ENCODE measurements at places on chromosomes 2 and 18.

DNA sequence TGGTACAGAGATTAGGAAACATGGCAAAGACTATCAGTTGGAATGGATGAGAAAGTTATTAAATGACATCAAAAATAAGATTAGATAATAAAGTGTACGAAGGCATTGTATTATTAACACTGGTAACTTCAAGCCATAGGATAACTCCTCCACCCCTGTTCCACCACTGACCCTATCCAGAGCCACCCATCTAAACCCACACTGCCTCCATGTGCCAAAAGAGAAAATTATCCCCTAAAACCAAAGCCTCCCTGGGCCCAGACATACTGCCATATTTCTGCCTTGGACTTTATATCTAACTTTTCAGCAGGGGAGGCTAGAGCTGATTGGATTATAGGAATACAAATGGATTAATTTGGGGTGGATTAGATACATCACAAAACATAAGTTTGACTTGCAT lies 443.7 kb downstream of the BCL11A start:
- no peak for DNase-seq

DNA sequence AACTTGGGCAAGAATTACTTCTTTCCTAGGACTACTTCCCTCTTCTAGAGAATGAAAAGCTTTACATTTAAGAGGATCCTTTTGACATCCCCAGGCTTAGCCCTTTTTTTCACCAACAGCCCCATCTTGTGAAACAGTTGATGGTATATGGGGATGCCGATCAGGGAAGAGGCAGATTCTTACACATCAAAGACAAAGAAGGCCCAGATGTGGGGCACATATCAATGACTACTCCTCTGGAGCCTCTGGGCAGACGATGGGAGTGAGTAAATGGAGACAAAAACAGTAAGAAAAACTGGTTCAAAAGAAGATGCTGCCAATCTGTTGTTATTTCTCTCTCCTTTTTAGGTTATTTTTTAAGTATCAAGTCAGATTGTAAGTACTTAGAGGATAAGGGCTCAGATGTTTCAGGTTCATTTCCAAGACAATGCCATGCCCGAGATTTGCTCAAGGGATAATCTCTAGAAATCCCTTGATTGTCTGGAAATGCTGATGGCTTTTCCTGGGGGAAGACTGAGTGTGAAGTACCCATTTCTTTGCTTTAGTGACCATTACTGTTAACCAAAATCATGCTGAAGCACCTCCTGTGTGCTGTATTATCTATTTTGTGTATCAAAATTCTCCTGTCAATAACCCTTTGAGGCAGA lies 117.5 kb downstream of the EPHA4 start:
- DNase-seq: no peak

- DNase-seq: no peak
Observed at GRCh38 chr18:2274613-2275012, 296.7 kb downstream of the METTL4 start.

DNA sequence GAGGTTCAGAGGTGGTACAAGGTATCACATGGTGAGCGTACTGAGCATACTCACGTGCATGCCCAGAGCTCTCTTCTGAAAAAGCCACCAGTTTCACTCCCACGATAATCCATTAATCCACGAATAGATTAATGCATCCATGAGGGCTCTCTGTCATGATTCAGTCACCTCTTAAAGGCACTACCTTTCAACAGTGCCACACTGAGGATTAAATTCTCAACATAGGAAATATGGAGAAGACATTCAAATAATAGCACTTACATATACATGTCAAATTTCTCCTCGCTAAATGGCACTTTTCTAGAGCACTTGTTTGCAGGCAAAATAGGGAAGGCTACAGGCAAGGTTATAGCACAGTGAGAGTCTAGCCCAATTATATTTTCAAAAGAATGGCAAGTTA lies 825.9 kb downstream of the TRIB2 start:
- no peak for DNase-seq

GRCh38 chr2:165682546-165682945 lies 111.5 kb downstream of the GALNT3 start:
- no peak for DNase-seq

DNA sequence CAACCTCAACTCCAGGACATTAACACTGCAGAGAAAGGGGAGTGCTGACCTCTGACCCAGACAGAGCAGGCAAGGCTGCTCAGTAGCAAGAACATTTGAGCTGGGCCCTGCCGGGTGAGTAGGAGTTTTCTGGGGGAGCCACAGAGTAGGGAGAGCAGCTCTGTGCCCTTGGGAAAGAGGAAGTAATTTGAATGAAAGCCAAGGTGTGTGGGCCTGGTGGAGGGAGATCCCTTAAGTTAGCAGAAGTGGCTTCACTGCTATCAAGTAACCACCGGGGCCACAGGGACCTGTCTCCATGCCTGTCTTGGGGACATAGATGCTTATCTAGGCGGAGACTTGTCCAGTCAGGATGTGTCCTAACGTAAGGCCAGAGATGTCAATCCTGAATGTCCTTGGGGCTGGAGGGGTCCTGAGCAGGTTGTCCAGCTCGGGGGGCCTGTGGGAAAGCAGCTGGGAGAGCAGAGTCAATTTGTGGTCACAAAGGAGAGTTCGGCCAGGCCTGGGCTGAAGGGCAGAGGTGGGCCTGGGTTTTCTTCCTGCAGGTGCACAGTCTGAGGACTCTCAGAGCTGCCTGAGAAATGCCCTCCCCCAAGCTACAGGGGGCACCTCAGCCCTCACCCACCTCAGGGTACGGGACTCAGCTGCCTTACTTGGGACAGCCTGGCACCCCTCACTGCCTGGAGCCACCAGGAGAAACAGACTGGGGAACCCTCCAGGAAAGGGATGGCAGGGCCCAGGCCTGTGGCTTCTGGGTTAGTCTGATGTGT lies 15.0 kb upstream of the OTOF start:
- no peak for DNase-seq

DNA sequence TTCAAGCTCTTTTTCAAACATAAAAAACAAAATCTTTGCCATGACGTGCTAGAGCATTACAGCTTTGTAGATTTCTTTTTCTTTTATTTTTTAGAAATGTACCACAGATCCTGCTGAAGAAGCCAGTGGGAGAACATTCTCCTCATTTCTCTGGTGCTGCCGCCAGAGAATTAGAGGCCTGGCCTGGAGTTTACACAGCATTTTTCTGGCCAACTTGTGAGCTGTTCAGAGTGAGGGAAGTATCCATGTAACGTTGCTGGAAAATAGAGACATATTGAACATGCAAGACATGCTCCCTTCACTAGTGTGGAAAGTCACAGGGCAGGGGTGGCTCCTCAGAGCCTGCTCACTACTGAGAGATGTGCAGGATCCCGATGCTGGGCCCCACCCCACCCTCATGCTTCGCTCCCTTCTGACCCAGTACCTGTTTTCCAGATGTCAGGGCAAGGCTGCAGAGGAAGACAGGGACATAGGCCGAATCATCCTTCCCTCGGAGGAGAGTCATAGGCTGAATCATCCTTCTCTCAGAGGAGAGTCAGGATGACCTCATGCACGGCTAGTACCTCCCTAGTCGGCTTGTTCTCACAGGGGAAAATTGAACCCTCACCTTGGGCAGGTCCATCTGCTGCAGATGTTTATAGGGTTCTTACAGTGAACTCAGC lies 298.5 kb downstream of the INSIG2 start:
- DNase-seq: no peak

GRCh38 chr2:190528521-190529001 lies 6.0 kb downstream of the NEMP2 start:
- no peak for DNase-seq

- no peak for DNase-seq
Observed at GRCh38 chr2:219609149-219609750, 11.6 kb downstream of the STK11IP start.

GRCh38 chr2:37417321-37417720 lies 72.9 kb downstream of the QPCT start:
- no peak for DNase-seq

GRCh38 chr2:102197389-102198137 lies 10.7 kb downstream of the IL1RL2 start:
- DNase-seq: no peak

GRCh38 chr2:97645112-97645694 lies 659 bp upstream of the COX5B start:
- DNase-seq: no peak

GRCh38 chr2:158645299-158645698 lies 149.8 kb upstream of the DAPL1 start:
- no peak for DNase-seq
